Urinary bladder (tissue), 4 donors: ENCODE measurements at places on chromosomes 2 and 18.

DNA sequence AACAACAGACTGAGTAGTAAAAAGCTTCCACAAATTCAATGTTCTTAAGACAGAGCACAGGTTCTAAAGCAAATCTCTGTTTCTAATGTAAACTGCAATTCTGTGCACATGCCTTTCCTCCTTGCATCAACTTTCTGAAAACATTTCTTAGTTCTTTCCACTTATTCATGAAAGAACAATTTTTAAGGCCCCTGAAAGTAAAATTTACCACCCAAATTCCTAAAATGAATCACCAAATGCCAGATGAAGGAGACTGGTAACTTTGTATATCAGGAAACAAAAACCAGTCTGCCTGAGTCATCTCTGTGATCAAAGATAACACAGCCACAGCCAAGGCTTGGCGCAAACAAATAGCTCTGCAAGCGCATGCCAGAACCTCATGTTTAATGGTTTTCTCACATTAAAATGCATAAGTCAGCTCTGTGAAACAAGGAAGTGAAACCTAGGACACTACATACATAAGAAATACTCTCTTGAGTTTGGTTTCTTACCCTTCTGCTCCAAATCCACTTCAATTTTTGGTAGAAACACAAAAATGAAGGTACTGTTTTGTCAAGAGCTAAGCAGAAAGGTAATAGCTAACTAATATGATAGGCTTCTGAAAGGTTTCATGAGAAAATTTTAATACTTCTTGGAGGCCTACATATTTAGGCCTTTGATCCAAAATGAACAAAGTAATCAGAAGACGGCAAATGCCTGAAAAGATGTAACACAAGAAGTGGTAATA is 169.4 kb downstream of the THADA start:
- peak; percentile 78 for DNase-seq

- DNase-seq: no peak
Measured at GRCh38 chr2:106521016-106521415, 33.9 kb downstream of the CD8B2 start.

GRCh38 chr2:207974216-207974605 is 51.1 kb downstream of the PLEKHM3 start:
- no peak for DNase-seq

DNA sequence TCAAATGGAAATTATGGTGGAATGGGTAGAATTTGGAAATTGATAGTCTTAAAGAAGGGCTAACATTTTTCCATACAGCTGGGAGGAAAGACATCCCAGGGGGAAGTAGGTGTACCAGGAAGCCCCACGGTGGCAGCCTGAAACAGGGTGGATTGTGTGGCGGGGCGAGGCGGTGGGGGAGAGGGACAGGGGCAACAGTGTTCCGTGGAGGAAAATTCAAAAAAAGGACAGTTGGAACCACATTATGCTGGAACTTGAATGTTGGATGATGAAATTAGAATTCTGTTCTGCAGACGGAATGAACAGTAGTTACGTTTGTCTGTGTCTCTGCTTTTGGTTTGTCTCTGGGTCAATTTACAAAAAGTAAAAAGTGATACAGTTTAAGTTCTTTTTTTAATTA is 10.6 kb upstream of the CIB4 start:
- no peak for DNase-seq

GRCh38 chr2:57536535-57537231 is 509.9 kb upstream of the VRK2 start:
- DNase-seq: no peak

DNA sequence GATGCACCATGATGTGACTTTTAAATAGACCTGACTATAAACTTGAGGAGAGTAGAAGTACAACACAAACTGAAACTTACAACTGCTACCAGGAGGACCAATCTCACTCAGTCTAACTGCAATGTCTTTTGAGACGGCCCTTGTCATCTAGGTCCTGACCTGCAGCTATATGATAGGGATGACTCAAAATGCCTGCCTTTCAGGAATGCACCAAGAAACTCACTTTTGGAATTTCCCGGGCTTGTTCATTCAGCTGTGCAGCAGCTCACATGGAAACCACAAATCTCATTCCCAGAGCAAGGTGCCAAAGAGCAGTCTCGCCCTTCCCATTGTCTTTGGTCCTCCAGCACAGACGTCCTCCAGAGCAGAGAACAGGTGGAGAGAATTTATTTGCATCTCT is 113.7 kb downstream of the SPOPL start:
- no peak for DNase-seq
